RPMI8226 (cell line): ENCODE measurements at places on chromosomes 5 and 9.

GRCh38 chr5:77663090-77663863, 24.8 kb upstream of the OTP start:
- DNase-seq, result no peak

DNA sequence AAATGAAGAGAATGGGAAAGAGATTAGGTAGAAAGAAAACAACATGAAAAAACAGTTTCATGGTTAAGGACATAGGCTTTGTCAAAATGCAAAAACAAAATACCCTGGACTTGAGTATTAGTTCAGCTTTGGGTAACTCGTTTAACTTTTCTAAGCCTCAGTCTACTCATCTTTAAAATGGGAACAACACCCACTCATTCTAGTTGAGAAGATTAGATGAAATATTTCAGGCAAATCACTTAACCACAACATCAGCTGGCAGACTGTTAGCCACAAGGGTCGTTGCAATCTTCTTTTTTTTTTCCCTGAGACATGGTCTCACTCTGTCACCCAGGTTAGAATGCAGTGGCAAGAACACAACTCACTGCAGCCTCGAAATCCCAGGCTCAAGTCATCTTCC, 185.6 kb downstream of the DCP2 start:
- DNase-seq, result no peak

GRCh38 chr5:152332716-152333460, 72.2 kb downstream of the NMUR2 start:
- DNase-seq, result no peak

GRCh38 chr9:22342491-22343217, 104.0 kb upstream of the DMRTA1 start:
- DNase-seq, result no peak

- peak; percentile 26 for DNase-seq
Measured at GRCh38 chr5:45454114-45454513, 242.1 kb downstream of the HCN1 start.

GRCh38 chr5:1750469-1750868, 49.2 kb downstream of the MRPL36 start:
- no peak for DNase-seq

DNA sequence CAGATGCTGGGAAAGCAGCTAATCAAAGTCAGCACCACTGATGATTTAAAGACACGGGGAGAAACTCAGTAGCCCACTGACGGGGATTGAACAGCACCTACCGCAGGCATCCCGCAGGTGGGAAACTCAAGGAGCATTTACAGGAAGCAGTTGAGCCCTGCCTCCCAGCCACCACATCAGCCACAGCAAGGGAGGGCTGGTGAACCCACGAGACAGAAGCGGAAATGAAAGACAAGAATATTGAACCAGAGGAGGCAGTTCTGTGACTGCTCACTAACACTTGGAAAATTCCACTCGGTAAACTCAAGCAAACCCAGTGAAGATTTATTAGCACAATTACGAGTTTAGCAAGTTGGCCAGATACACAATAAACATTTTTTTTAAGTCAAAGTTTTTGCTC, 10.6 kb upstream of the FAM163B start:
- peak; percentile 83 for DNase-seq

GRCh38 chr9:131584858-131585257, 39.5 kb downstream of the PRRT1B start:
- no peak for DNase-seq

GRCh38 chr5:111952555-111952954, 195.6 kb upstream of the NREP start:
- DNase-seq, result no peak

DNA sequence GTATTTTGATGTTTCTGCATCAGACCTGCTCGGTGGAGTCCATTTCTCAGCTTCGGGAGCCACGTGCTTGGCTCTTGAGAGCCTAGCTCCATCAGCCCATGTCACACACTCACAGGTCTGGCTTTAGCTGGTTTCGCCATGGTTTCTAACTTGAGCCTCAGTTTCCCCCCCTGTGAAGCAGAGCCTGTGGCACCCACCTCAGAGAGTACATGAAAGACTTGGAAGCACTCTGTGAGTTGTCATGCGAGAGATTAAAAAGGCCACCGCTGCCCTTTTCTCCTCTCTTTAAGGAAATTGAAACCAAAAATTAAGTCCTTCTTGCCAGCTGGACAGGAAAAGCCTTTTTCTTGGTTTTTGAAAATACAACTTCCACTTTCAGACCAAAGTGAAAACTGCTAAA, 8.8 kb downstream of the TENT4A start:
- DNase-seq, result peak; percentile 38

DNA sequence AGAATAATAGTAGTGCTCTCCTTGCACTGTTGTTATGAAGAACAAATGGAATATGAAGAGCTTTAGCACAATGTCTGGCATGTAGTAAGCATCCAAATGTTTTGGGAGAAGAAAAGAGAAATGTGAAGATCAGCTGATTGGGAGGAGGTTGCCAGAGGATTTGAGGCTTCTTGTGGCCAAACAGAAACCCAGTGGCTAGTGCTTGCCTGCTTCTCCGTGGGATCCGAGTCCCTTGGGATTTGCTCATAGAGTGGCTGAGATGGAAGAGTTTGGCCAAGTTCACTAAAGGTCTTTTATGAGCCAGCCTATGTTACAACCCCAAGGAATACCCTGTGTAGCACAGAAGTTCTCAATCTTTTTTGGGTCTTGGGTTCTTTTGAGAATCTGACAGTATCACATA, 86.0 kb downstream of the ANGPTL2 start:
- no peak for DNase-seq

DNA sequence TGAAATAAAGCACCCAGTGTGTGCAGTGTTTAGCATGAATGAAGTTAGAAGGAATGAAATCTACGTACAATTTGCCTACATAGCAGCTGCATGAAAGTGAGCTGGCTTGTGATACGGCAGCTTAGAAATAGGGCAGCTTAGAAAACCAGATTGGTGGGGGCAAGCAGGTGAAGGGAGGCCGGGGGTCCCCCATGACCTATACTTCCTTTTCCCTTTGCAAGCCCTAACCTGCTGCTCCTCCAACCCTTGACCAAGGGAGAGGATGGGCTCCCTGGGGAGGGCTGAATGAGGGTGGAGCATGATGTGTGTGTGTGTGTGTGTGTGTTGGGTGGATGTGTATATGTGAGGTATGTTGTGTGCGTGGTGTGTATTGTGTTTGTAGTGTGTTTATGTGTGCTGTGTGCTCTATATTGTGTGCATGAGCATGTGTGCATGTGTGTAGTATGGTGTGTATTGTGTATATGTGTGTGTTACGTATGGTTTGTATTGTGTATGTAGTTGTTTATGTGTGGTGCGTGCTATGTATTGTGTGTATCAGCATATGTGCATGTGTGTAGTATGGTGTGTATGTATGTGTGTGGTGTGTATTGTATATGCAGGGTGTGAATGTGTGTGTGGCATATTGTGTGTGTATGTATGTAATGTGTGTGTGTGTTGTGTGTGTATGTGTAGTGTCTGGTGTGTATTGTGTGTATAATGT, 72.1 kb downstream of the TENT4A start:
- DNase-seq, result no peak

- no peak for DNase-seq
Measured at GRCh38 chr5:175803736-175804454, 67.5 kb upstream of the CPLX2 start.

DNA sequence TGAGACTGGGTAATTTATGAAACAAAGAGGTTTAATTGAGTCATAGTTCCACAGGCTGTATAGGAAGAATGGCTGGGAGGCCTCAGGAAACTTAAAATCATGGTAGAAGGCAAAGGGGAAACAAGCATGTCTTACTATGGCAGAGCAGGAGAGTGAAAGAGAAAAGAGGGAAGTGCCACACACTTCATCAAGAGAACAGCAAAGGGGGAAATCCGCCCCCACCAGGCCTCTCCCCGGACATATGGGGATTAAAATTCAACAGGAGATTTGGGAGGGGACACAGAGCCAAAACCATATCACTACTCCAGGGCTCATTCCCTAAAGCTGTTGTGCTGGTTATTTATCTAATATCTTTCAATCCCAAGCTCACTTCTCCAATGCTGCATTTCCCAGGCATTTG, 50.2 kb upstream of the NR3C1 start:
- DNase-seq, result no peak

DNA sequence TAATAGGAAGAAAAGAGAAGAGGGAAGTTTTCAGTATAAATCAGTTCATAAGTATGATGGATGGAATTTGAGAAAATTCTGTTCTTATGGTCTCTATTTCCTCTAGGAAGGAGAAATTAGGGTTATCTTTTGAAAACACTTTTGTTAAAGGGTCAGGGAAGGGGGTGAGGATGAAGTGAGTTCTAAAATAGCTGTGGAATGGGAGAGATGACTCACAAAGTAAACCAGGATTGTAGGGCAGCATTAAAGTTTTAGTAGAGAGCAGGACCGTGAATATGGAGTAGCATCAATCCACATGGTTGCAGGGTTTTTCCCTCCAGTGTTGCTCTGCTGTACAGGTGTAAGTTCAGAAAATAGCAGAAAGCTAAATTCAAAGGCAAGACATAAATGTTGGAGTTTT, 32.4 kb downstream of the MUSK start:
- DNase-seq, result no peak

DNA sequence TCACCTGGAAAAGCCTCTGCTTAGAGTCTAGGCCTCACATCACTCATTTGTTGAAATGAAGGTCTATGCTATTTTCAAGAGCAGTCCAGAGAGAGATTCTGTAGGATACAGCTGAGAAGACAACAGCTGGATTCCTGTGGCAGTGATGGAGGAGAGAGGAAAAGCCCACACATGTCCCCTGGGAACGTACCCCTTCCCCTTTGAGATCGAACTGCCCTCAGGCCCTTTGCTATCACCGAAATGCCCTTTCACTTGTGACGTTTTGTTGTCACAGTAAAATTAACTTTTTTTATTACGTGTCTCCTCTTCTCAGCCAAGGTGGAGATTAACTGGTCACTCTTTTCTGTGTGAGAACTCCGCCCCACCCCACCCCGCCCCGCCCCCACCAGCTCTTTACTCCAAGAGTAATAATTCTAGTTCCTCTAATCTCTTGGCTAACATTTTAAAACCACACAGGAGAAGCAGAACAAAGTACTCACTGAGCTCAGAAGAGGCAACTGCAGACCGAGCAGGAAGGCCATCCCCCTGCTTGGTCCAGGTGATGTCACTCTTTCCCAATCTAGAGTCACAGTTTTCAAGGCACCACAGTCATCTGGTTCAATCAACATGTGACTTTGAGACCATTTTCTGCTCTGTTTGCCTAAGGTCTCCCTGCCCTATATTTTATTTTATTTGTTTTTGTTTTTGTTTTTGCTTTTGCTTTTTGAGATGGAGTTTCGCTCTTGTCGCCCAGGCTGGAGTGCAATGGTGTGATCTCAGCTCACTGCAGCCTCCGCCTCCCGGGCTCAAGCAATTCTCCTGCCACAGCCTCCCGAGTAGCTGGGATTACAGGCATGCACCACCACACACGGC, 105.6 kb downstream of the SUSD1 start:
- DNase-seq, result no peak

GRCh38 chr9:129921905-129922304, 86.6 kb downstream of the USP20 start:
- no peak for DNase-seq

GRCh38 chr9:93092251-93092991, 3.6 kb upstream of the CARD19 start:
- no peak for DNase-seq

- no peak for DNase-seq
Measured at GRCh38 chr9:123925819-123926218, 4.1 kb downstream of the DENND1A start.

GRCh38 chr5:111320953-111321352, 96.8 kb downstream of the CAMK4 start:
- DNase-seq, result no peak

DNA sequence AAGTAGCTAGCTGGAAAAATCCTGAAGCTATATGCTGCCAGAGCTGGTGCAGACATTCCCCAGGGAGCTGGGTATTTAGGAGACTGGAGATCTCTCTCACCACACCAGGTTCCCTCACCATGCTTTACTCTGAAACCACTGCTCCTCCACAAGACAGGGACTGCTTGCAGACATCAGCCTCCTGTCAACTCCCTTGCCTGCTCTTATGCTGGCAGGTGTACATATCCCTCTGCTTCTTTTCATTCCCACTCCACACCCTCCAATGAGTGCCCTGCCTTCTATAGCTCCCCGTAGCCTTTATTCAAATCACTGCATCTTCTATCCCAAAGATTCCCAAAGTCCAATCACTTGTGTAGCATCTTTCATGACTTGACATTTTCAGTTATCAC, 380.7 kb downstream of the NFIB start:
- DNase-seq, result no peak

- no peak for DNase-seq
Measured at GRCh38 chr9:114785866-114786650, 19.8 kb downstream of the TNFSF15 start.

- DNase-seq, result no peak
Measured at GRCh38 chr5:74424162-74424868, 216.2 kb downstream of the ENC1 start.

- no peak for DNase-seq
Measured at GRCh38 chr5:110056580-110057114, 366.9 kb downstream of the MAN2A1 start.

DNA sequence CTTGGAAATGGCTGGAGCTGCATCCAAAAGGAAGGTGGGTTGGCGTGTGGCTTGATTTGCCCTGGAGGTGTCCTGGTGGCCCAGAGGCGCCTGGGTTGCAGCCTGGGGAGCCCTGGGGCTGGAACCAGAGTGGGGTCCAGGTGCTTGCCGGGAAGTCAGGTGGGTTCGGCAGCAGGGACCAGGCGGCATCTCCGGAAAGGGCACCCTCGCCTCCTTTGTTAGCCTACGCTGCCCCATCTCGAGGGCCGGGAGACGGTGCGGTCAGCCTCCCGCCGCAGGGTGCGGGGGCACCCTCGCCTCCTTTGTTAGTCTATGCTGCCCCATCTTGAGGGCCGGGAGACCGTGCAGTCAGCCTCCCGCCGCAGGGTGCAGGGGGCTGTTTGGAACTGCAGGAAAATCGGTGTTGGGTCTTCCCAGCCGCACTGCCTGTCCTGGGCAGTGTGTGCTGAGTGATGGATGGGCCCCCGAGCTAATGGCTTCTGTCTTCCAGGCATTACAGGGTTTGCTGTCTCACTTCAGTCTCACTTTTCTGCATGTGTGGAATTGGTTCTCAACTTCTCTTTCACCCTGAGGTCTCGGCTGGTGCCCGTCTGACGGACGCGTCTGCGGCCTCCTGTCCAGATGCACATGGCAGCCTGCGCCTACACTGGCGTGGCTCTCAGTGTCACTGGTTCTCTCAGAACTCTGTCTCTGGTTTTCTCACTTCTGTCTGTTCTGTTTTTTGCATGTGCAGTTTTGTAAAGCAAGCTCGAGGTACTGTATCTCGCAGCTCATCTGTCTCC, 139.0 kb downstream of the CACNA1B start:
- DNase-seq, result no peak

GRCh38 chr5:8478326-8478725, 609.4 kb downstream of the MTRR start:
- DNase-seq, result no peak
